COR-L47 (cell line): ENCODE measurements at places on chromosomes 4 and X.

- DNase-seq: no peak
These were observed 898.3 kb downstream of the CCSER1 start for GRCh38 chr4:91025241-91026148.

GRCh38 chr4:145739845-145740244 lies 59.9 kb downstream of the C4orf51 start:
- DNase-seq: no peak

GRCh38 chr4:8188743-8189550 lies 10.1 kb upstream of the SH3TC1 start:
- DNase-seq: peak; percentile 86

- no peak for DNase-seq
These were observed 59.2 kb downstream of the RBM47 start for GRCh38 chr4:40570348-40571077.

GRCh38 chr4:47543331-47543730 lies 58.3 kb downstream of the ATP10D start:
- DNase-seq: peak; percentile 14

- DNase-seq: peak; percentile 11
These were observed 263.8 kb upstream of the RPS6KA3 start for GRCh38 chrX:20530406-20530921.

DNA sequence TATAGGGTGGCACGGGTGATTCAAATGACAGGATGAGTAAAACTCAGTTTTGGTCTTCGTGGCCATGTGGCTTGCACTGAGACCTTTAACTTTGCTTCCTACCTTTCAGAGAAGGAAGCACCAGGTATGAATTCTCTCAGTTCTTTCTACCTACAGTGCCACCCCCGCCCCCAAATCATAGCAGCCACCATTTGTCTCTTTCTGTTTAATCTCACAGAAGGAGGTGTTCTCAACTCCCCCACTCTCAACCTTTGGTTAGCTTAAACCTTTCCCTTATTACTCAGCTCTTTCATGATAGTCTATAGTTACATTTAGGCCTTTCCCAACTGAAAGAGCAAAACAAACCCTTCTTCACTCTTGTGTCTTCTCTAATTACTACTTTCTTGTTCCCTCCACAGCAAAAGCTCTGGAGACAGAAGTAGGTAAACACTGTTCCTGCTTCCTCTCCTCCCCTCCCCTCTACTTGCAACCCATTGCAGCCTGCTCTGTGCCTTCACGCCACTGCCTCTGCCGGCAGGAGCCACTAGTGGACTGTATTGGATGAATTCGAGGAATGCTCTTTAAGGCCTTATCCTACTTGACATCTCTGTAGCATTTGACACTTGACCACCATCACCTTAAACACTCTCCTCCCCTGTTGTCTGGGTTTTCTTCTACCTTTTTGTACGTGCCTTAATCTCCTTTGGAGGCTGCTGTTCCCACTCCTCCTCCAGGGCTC lies 123.7 kb downstream of the AFF1 start:
- no peak for DNase-seq

GRCh38 chr4:63459329-63459728 lies 949.9 kb downstream of the TECRL start:
- no peak for DNase-seq

DNA sequence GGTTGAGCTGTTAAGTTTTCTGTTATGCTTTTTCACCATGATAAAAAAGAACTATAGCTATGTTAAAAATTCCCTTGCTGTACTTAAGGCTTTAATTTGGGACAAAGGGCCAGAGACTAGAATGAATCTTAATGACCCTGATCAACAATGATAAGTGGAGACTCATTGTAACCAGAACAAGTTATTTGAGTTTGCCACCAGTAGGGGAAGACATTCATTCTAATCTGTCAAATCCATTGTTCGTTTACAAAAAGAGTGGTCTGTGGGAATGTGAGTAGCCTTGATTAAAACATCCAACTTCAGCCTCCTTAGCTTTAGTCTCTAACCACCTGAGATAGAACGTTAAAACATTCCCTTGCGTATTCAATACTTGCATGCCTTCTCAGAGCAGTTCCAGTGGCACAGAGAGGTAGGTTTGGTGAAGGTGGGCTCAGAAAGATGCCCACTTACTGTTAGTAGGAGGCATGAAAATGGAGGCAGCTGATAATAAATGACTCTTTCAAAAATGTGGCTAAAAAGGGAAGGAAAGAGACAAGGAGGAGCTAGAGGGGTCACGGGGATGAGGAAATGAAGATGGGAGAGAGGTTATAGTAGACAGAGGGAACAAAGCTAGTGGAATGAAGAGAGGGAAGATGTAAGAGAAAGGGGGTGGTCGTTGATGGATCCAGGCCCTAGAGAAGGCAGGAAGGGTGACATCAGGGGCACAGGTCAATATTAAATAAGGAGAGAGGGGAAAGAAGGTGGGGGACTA lies 66.2 kb downstream of the EGF start:
- no peak for DNase-seq

DNA sequence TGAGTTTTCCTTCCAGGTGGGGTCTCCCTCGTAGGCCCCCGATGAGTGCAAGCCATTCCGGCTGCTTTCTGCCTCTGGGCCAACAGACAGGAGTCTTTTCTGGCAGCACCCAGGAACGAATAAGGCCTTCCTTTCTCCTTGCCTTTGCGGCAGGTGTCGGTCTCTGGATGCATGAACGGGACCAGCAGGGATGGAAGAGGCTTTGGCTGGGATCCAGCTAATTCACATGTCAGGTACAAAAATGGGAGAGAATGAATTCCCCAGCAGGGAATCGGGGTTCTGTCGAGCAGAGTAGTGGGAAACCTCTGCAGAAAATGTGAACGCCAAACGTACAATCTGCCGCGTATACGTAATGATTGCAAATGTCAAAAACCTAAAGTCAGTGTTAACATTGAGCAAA lies 146.1 kb upstream of the TBL1X start:
- no peak for DNase-seq

DNA sequence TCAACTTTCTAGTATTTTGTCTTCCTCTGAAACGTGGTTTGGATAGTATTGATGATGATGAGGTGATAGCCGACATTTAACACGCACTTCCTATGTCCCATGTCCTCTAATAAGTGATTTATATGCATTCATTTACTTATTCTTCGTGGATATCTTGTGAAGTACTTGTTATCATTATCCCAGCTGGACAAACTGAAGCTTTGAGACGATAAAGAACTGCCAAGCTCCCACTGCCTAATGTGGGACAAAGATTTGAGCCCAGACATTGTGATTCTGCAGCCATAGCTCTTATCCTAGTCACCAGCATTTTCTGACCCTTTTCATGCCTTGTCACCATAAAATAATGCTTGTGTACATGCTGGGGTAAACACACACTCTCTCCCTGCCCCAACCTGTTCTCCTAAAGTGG lies 92.5 kb downstream of the RAPGEF2 start:
- no peak for DNase-seq

- no peak for DNase-seq
These were observed 14.2 kb upstream of the CCDC149 start for GRCh38 chr4:24927049-24927448.

DNA sequence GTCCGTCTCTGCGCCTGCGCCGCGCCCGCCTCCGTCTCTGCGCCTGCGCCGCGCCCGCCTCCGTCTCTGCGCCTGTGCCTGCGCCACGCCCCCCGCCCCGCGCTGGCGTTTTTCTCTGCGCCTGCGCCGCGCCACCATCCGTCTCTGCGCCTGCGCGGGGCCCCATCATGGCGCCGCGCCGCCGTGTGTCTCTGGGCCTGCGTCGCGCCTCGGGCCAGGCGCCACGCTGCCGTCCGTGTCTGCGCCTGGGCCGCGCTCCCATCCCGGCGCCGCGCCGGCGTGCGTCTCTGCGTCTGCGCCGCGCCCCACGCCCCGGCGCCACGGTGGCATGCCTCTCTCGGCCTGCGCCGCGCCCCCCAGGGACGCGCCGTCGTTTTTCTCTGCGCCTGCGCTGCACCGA lies 51.8 kb upstream of the DUX4 start:
- no peak for DNase-seq

GRCh38 chr4:61094854-61095598 lies 105.1 kb upstream of the ADGRL3 start:
- DNase-seq: no peak

DNA sequence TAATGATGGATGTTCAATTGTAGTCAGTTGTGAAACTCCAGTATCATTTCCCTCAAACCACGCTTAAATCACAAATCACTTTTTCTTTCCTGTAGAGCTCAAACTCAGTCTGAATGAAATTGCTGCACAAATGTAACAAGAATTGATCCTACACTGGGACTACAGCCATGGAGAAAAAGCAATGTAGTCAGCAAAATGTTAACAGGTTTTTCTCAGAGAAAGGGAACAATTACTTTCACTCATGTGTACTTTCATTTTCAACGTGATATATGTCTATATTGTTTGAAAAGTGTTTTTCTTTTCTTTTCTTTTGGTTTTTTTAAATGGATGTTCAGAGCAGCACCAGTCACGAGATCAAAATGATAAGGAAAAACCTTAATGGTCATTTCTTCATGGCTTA lies 22.7 kb downstream of the SDAD1 start:
- no peak for DNase-seq

- no peak for DNase-seq
These were observed 124.3 kb upstream of the STX18 start for GRCh38 chr4:4666187-4666586.

- no peak for DNase-seq
These were observed 14.7 kb downstream of the UNC5C start for GRCh38 chr4:95534032-95534431.

- DNase-seq: no peak
These were observed 38.2 kb downstream of the STARD8 start for GRCh38 chrX:68685685-68686084.

GRCh38 chr4:61661960-61662359 lies 461.8 kb downstream of the ADGRL3 start:
- no peak for DNase-seq

GRCh38 chr4:33357121-33357520 lies 2637.0 kb downstream of the PCDH7 start:
- DNase-seq: peak; percentile 65

DNA sequence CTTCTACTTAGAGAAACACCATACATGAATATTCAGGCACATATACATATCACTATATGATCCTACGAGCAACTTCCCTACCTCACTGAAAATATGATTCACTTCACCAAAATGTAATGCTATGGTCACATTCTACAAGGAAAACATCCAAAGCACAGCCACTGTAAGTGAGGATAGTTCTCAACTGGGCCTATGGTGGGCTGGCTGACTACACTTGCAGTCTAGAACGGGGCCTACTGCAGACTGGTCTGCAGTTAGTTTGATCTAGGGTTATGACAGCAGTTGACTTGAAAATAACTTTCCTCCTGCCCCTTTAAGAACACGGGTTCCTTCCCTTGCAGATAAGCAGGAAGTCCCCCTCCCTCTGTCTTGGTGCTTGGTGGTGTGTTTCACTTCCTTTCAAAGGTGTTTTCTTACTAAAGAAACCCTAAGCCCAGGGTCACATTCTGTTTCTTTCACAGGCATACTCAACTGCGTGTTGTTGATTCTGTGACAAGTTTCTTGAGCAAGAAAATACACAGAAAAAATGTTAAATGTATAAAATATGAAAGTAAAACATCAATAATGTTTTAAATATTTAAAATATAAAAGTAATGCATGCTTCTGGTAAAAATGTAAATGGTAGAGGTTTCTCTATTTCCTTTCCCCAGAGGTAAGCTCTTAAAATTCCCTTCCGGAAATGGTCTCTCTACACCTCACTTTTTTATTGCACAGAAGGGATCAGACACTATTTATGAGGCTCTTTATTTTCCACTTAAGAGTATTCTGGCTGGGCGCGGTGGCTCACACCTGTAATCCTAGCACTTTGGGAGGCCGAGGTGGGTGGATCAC lies 18.0 kb upstream of the TMSB4X start:
- DNase-seq: no peak

DNA sequence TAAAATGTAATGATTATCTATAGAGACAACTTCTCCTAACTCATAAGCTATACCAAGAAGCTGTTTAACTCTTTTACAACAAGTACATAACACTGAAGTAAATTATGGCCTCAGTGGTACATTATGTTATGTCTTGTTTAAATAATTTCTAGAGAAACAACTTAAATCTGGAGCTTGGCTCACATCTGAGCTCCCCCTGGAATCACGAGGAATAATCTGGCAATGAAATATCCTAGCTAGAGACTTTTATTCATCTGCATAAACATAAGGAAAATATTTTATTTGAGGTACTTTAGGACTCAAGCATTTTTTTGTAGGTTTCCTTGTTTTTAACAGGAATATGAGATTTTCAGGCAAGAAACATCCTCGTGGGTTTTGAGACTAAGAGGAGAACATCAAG lies 354.7 kb upstream of the SLC7A11 start:
- no peak for DNase-seq

DNA sequence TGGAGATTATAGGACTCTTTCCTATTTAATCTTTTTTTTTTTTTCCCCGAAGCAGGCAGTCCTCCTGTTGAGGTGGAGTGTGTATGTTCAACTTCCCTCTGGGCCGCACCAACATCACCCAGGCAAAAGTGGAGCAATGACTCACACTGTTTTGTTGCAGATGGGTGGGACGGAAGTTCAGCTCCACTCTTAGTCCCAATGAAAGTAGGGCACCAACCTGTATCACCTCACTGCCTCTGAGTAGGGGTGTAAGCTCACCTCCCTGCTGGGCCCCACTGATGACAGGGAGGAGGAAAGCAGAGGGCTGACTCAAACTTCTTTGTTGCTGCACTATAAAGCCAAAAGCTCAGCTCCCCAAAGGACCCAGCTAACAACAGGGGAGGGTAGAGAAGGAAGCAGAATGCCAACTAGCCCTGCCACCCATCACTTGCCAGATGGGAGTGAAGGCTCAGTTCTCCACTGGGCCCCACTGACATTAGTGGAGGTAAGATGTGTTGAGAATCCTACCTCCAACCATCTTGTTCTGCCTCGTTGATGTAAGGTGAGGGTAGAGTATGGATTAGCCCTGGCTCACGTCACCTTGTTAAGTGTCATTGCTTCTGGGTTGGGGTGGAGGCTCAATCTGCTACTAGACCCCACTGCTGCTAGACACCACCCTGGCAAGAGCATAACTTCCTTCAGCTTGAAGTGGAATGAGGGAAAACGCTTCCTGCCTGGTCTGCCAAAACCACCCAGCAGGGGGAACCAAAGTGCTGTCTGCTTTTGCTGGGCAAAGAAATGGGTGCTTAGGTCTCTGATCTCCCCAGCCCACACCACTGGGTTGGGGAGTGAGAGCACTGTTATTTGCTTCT lies 14.1 kb downstream of the RPS6KA3 start:
- DNase-seq: peak; percentile 6
